ENCODE measurements at places on chromosomes 6 and 20.

DNA sequence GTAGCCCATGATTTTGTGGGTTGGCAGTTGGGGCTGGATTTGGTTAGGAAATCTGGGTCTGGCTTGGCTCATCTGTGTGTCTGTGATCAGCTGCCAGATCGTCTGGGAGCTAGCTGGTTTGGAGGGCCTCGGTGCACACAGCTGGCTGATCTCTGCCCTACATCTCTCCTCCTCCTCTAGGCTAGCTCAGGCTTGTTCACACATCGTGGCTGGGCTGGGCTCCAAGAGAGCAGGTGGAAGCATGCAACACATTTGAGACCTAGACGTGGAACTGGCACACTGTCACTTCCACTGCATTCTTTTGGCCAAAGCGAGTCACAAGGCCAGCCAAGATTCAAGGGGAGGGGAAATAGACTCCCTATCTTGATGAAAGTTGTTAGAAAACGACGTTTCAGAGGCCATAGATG, 15.9 kb downstream of the NDUFAF5 start:
- no peaks in the 10 kb centered on the region for H3K4me1 ChIP-seq
- no peak overlapping the region for H3K4me3 ChIP-seq
- H3K27ac ChIP-seq: no peak overlapping the region

GRCh38 chr6:143128681-143129015, 68.0 kb downstream of the AIG1 start:
- no peak overlapping the region for H3K27ac ChIP-seq
- H3K27me3 ChIP-seq: no peaks in the 10 kb centered on the region
- no peak overlapping the region for H3K4me3 ChIP-seq
- DNase-seq: no peak

- peak; percentile 32 for DNase-seq
- H3K27me3 ChIP-seq: no peaks in the 10 kb centered on the region
- no peak overlapping the region for H3K4me3 ChIP-seq
- H3K36me3 ChIP-seq: no peaks in the 10 kb centered on the region
Observed at GRCh38 chr20:10864076-10864672, 190.4 kb upstream of the JAG1 start.

GRCh38 chr20:44773070-44773829, 27.6 kb downstream of the KCNK15 start:
- DNase-seq: no peak
- no peaks in the 10 kb centered on the region for H3K36me3 ChIP-seq
- H3K4me3 ChIP-seq: no peak overlapping the region
- H3K27ac ChIP-seq: no peak overlapping the region
- H3K27me3 ChIP-seq: no peaks in the 10 kb centered on the region
- no peaks in the 10 kb centered on the region for H3K4me1 ChIP-seq

- H3K4me1 ChIP-seq: peaks cover 20% of the 10 kb centered on the region
- no peaks in the 10 kb centered on the region for H3K27me3 ChIP-seq
- no peak for DNase-seq
- no peaks in the 10 kb centered on the region for H3K36me3 ChIP-seq
- no peak overlapping the region for H3K27ac ChIP-seq
- no peak overlapping the region for H3K4me3 ChIP-seq
Observed at GRCh38 chr6:11174242-11174611, 58.2 kb downstream of the NEDD9 start.

- peak; percentile 78 for DNase-seq
- H3K4me3 ChIP-seq: peak overlapping the region; percentile 64
- H3K36me3 ChIP-seq: no peaks in the 10 kb centered on the region
- H3K4me1 ChIP-seq: peaks cover 58% of the 10 kb centered on the region
- H3K27me3 ChIP-seq: no peaks in the 10 kb centered on the region
- H3K27ac ChIP-seq: peak overlapping the region; percentile 12
Observed at GRCh38 chr6:127342296-127342945, 988 bp downstream of the ECHDC1 start.

DNA sequence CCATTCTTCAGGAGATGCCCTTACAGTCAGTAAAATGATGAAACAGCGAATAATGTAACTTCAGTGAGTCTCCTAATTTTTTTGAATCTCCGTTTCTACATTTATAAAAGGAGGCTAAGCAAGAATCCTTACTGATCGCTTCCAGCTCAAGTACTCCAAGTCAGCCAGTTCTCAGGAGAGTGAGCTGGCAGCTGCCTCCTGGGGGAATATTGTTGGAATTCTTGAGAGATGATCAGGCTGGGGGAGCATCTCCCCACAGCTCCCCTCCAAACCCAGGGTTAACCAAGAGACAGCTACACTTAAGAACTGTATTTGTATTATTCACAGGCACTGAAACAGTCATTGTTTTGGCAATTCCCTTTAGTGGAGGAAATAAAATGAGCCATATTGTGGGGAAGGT, 89.1 kb upstream of the PCSK2 start:
- H3K36me3 ChIP-seq: no peaks in the 10 kb centered on the region
- no peak for DNase-seq
- no peak overlapping the region for H3K27ac ChIP-seq
- H3K4me3 ChIP-seq: no peak overlapping the region
- no peaks in the 10 kb centered on the region for H3K27me3 ChIP-seq

GRCh38 chr20:62721511-62722370, 13.1 kb downstream of the NTSR1 start:
- no peak overlapping the region for H3K27ac ChIP-seq
- 0 out of 2 replicates have a peak, but pooled peaks cover 3% of the 10 kb centered on the region for H3K36me3 ChIP-seq
- no peaks in the 10 kb centered on the region for H3K27me3 ChIP-seq
- DNase-seq: no peak

Data from GM23338 (cell line).